Activated naive CD4-positive, alpha-beta T cell (primary cell): ENCODE measurements at places on chromosomes 6 and 20.

- DNase-seq = no peak
Measured at GRCh38 chr20:19256906-19257595, 44.6 kb downstream of the SLC24A3 start.

- no peak for DNase-seq
Measured at GRCh38 chr6:11160199-11160598, 48.7 kb upstream of the ERVFRD-1 start.

GRCh38 chr20:8401556-8401955, 269.5 kb downstream of the PLCB1 start:
- no peak for DNase-seq

- DNase-seq = no peak
Measured at GRCh38 chr6:144777249-144777648, 492.1 kb downstream of the UTRN start.

GRCh38 chr6:22322103-22323030, 25.5 kb upstream of the PRL start:
- no peak for DNase-seq

DNA sequence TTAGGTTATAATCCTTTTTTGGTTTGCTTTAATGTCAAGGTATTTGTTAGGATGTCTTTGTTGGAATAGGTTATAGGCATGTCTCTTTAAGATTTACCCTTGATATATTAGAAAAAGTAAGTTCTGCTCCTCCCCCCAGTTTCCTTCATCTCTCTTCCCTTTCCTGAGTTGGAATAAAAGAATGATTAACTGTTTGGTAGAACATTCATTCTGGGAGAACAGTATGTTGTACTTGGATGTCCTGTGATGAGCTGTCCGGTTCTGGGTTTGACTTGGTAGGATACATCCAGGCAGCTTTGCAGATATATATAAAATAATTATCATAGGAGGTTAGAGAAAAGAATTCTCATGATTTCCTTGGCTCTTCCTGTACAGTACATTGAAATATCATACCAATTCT, 199.6 kb upstream of the RREB1 start:
- DNase-seq = no peak

GRCh38 chr20:63546256-63546955, 1.1 kb downstream of the SRMS start:
- DNase-seq = no peak

- no peak for DNase-seq
Measured at GRCh38 chr6:19866985-19867627, 29.9 kb downstream of the ID4 start.

DNA sequence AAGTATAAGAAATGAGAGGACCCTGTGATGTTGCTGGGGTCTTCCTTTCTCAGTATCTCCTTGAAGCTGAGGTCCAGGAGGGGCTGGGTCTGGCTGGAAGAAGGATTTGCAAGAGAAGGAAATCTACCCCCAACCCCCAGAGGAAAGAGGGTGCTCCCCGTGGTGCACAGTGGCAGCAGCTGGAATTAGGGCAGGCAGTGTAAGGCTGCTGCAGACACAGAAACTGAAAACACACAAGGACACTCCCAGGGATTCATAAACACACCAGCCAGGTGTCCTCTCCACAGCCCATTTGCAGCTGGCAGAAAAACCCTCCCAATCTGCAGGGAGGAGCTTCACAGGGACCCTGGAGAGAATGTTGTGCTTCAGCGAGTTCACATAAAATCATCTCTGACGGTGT, 297.2 kb downstream of the CDH26 start:
- no peak for DNase-seq

DNA sequence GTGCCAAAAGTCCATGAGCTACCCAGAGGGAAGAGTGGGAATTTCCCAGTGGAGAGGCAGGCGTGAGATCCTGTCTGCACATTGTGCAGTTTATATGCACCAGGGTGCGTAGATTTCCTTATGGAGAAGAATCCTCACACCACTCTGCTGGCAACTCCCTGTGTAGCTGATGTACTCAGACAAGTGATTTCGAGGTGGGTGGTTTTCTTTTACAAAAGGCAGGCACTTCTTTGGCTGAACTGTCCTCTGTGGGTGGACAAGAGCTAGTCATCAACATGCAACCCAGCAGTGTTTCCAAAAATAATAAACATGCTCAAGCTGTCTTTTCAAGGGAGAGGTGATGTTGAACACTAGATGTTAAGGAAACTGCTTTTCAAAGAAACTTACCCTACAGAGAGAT, 121.7 kb upstream of the NXT1 start:
- DNase-seq = no peak

- DNase-seq = no peak
Measured at GRCh38 chr20:41344477-41344876, 3.9 kb downstream of the LPIN3 start.

- DNase-seq = no peak
Measured at GRCh38 chr6:129215916-129216520, 333.1 kb downstream of the LAMA2 start.

DNA sequence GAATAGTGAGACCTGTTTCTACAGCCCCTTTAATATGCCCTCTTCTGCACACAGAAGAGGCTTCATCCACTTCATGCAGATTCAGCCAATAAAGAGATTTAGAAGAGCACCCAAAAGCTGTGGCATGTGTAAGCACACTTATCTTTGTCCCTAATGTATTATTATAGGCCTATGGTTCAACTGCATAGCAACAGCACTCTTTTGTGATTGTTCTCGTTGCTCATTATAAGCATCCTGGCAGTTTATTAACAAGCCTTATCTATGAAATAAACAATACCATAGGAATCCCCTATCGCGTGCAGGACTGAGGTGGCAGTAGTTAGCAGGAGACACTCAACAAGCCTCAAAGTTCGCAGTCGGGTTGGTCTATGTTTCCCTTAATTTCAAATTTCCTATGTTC, 138.5 kb upstream of the BEND6 start:
- DNase-seq = no peak

GRCh38 chr6:116975600-116975999, 98.6 kb downstream of the RFX6 start:
- DNase-seq = no peak

DNA sequence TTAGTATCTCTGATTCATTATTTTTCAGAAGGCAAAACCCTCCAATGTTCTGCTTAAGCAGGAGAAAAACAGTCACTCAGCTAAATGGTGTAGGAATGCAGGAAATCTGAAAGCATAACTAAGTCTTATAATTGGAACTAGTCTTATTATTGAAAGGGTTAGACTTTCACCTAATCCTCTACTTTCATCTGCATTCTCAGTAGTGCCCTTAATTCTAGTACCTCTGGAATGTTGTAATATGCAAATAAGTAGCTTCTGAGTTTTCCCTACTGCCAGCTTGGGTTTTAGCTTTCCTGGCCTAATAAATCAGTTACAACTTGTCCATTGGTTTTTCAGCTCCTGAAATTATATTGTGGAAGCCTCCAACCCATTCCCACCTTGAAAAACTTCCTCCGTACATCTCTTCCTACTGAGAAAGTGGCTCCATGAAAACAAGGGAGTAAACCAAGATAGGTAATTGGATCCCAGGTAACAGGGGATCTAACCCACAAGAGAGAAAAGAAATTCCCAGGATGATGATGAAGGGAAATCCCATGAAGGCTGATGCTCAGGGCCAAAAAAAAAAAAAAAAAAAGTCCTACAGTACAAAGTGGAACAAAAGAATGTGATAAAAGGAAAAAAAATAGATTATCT, 147.0 kb downstream of the TBC1D32 start:
- no peak for DNase-seq

GRCh38 chr6:15512721-15513120, 150.1 kb downstream of the DTNBP1 start:
- no peak for DNase-seq

DNA sequence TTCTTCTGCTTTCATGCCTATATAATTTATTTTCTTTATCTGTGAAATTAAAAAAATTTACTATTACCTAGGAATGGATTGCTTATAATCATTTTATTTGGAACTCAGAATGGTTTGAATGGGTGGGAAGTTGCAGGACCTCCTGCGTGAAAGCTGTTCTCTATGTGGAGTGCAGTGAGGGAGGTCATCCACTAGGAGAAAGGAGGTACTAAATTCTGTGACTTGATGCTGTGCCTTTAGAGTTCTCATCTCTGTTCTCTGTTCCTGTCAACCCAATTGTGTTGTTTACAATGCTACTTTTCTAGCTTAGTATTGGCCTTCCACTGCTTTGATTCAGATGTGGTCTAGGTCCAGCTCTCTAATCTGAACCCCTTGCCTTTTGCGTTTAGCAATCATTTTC, 65.0 kb upstream of the HIVEP1 start:
- DNase-seq = no peak

DNA sequence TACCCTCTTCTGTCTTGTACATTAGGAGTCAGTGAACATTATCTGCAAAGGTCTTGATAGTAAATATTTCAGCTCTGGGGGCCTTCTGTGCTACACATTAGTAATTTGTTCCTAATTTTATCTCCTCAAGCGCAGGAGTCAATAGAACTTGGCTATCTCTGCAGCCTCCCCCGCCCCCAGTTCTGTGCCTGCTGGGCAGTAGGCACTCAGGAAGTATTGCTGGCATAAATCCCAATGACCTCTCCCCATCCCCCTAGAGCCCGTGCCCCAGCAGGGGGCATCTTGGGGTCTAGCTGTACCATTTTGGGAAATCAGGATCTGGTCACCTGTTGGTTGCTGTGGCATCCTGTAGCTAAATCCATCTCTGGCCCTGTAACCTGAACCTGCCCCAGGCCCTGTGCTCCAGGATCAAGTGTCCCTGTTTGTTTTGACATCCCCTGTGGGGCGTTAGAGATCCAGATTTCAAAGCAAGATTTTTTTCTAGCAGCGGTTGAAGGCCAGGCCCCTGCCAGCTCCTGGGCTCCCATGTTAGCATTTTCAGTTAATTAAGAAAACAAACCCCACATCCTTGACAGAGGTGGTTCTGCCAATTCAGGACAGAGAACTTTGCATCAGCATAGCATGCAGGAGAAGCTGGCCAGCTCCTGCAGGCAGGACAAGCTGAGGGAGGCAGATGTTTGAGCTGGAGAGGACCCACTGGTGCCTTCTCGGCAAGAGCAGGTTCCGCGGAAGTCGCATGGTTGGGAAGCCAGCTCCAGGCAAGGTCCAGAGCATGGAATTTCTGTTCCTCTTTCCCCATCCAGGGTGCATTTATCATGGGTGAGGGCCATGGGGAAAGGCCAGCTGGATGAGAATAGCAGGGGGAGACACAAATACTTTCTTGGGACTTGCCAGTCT, 32.1 kb downstream of the DAAM2 start:
- no peak for DNase-seq

GRCh38 chr6:100175814-100176310, 181.8 kb upstream of the MCHR2 start:
- DNase-seq = no peak

DNA sequence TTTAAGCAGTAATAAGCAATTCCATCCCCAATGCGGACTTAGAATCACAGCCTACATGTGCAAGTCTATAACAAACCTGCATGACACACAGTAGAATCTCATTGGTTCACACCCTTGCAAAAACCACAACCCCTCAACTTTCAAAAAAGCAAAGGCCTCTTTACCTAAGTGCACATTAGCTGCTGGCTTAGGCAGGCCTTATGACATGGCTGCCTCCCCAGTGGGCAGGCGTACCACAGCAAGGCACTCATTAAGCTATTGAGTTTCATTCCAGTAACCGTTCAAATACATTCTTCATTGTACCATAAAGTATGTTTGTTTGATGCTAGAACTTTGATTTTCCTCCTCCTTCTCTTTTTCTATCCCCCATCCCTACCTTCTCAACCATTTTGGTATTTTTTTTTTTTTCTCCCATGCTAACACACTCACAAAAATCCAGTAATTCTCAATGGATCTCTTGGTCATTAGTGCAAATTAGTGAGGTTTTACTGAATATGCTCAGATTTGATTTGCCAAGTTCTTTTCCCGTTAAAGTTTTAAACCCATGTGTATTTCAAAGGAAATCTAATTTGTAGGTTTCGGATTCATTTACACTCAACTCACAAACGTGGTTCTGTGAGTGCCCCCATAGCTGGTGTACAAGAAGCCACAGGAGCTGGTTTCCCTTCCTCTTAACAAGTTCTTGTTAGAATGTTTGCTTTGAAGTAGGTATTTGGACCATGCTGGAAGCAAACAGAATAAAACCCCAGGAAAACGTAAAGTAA, 460.4 kb upstream of the RUNX2 start:
- no peak for DNase-seq

DNA sequence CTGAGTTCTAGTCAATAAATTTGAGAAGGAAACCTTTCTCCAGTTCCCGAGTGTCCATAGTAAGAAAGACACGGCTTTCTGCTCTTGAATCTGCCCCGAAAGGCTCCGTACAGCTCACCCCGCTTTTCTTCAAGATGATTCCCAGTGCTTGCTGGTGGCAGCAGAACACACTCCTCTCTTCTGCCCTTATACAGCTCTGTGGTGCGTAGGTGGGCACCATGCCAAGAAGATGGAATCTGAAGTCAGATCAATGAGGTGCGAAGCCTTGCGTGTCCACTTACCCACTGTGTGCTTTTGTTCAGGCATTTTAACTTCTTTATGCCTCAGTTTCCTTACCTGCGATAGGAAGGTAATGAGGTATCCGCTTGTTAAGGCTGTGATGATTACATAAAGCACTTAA, 142.2 kb downstream of the WDR27 start:
- DNase-seq = no peak

GRCh38 chr20:3811467-3812258, 8.7 kb upstream of the AP5S1 start:
- peak; percentile 65 for DNase-seq

DNA sequence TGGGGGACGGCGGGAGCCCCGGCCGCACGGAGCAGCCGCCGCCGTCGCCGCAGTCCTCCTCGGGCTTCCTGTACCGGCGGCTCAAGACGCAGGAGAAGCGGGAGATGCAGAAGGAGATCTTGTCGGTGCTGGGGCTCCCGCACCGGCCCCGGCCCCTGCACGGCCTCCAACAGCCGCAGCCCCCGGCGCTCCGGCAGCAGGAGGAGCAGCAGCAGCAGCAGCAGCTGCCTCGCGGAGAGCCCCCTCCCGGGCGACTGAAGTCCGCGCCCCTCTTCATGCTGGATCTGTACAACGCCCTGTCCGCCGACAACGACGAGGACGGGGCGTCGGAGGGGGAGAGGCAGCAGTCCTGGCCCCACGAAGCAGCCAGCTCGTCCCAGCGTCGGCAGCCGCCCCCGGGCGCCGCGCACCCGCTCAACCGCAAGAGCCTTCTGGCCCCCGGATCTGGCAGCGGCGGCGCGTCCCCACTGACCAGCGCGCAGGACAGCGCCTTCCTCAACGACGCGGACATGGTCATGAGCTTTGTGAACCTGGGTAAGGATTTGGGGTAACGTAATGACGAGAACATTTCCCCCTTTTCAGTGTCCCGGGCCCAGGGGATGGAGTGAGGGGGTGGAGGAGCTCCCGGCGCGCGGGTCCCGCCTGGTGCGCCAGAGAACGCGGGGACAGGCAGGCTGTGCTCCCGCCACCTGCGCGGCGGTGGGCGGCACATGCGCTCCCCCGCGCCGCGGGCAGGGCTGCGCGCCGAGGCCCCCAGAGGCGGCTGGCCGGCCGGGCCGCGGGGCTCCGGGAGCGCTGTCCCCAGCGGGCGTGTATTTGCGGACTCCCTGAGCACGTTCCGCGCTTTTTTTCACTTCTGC, 1.4 kb downstream of the BMP6 start:
- DNase-seq = no peak

GRCh38 chr6:104134876-104135275, 724.8 kb downstream of the HACE1 start:
- no peak for DNase-seq

- DNase-seq = no peak
Measured at GRCh38 chr6:50264995-50265571, 215.4 kb upstream of the DEFB112 start.

- no peak for DNase-seq
Measured at GRCh38 chr6:146543211-146543939, at the start of gene RAB32. RAB32 (plus strand) TSS chr6:146543833; CDS start chr6:146543872, 39 bp downstream.
